ENCODE measurements at places on chromosomes 6 and 20. TPM values are rescaled to one million over a fixed set of nuclear protein-coding genes. Genes with fewer than 3 reads are reported as not detected.

GRCh38 chr20:3082306-3082951 lies 2.1 kb downstream of the AVP start:
- no peak overlapping the region for H3K27ac ChIP-seq
- H3K27me3 ChIP-seq: peaks cover 46% of the 10 kb centered on the region
- DNase-seq: no peak
- no peaks in the 10 kb centered on the region for H3K4me1 ChIP-seq

DNA sequence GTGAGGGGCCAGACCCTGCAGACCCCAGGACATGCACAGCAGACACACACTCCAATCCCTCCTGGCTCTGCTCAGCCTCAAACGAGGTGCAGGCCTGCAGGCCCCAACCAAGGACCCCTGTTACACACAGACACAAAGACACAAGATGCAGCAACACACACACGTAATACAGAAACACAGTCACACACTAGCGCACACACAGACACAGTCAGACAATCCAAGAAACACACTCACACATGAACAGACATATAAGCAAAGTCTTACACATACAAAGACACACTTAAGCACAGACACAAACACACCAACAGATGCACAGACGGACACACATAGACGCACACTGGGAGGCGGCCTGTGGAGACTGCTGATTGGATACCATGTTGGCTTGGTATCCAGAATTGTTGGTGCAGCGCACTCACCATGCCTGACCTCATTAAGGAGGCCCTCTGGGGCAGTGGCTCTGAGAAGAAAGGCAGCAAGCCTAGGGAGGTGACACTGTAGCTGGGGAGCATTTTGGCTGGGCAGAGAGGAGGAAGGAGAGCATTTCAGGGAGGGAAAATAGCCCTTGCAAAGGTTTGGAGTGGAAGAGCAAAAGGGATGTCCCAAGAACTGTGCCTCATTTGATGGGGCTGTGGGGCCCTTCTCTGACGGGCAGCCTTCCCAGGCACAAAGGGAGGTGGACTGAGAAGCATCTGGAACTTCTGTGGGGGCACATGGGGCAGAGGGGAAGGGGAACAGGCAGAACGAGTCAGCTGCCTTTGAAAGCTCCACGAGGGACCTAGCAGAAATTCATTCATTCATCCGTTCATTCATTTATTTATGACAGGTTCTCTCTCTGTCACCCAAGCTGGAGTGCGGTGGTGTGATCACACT lies 1.4 kb upstream of the HSPA12B start:
- peaks cover 6% of the 10 kb centered on the region for H3K4me1 ChIP-seq
- DNase-seq: no peak
- H3K36me3 ChIP-seq: no peaks in the 10 kb centered on the region

GRCh38 chr20:62761759-62762131 lies 34.5 kb upstream of the MRGBP start:
- no peak overlapping the region for H3K4me3 ChIP-seq
- no peaks in the 10 kb centered on the region for H3K36me3 ChIP-seq
- no peaks in the 10 kb centered on the region for H3K4me1 ChIP-seq

DNA sequence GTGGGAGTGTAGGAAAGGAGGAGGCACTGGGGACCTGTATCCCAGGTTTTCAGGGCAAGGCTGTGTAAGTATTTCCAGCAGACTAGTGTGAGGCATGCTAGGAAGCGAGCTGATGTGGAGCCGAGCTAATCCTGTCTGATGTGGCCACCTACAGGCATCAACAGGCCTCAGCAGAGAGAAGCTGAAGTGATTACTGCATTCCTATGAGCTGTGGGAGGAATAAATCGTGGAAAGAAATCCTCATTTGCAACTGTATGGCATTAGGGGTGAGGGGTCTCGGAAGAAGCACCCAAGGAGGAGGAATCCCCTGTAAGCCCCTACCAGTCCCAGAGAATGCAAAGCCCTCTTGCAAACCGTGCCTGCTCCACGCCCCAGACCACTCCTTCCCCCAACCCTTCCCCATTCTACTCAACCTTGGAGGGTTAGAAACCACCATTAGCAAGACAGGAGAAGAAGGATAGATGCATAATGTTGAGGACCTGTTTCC lies 41.6 kb downstream of the C6orf15 start:
- DNase-seq: peak; percentile 64
- H3K27me3 ChIP-seq: no peaks in the 10 kb centered on the region
- peaks cover 16% of the 10 kb centered on the region for H3K4me1 ChIP-seq

GRCh38 chr6:95203153-95203754 lies 374.1 kb upstream of the MANEA start:
- DNase-seq: peak; percentile 1
- H3K27ac ChIP-seq: no peak overlapping the region
- H3K36me3 ChIP-seq: no peaks in the 10 kb centered on the region
- no peaks in the 10 kb centered on the region for H3K27me3 ChIP-seq

Gene CENPQ
- total RNA-seq: 3.4 TPM

Gene DIDO1
- 39.2 TPM for total RNA-seq

- H3K4me1 ChIP-seq: peaks cover 2% of the 10 kb centered on the region
- DNase-seq: peak; percentile 57
- no peaks in the 10 kb centered on the region for H3K27me3 ChIP-seq
- no peaks in the 10 kb centered on the region for H3K36me3 ChIP-seq
These were observed 42.4 kb downstream of the TNFRSF21 start for GRCh38 chr6:47267301-47267700.

Gene CST2
- 1.7 TPM for total RNA-seq

GRCh38 chr20:37383229-37383989 lies 37.5 kb downstream of the SRC start:
- no peaks in the 10 kb centered on the region for H3K36me3 ChIP-seq
- no peak overlapping the region for H3K4me3 ChIP-seq
- H3K27ac ChIP-seq: no peak overlapping the region
- H3K4me1 ChIP-seq: peaks cover 24% of the 10 kb centered on the region
- peak; percentile 57 for DNase-seq
- H3K27me3 ChIP-seq: no peaks in the 10 kb centered on the region

DNA sequence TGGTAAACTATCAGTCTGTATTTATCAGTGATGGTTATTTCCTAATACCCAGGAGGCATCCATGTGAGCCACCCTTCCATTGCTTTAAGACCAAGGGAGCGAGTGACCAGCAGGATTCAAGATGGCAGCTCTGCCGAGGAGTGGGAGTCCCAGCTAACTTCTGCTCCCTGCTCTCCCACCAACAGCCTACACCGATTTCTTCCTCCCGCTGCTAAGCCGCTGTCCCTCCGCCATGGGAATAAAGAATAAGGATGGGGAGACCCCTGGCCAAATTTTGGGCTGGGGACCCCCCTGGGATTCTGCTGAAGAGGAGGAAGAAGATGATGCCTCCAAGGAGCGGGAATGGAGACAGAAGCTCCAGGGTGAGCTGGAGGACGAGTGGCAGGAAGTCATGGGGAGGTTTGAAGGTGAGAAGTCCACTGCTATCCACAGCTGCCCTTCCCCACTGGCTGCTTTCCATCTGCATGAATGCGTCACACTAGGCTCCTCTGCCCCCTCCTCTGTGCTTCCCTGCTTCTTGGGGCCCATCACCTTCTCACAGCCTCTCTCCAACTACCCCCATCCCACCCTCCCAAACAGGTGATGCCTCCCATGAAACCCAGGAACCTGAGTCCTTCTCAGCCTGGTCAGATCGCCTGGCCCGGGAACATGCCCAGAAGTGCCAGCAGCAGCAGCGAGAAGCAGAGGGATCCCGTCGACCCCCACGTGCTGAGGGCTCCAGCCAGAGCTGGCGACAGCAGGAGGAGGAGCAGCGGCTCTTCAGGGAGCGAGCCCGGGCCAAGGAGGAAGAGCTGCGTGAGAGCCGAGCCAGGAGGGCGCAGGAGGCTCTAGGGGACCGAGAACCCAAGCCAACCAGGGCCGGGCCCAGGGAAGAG lies 10.3 kb downstream of the NFKBIL1 start:
- peaks cover 7% of the 10 kb centered on the region for H3K36me3 ChIP-seq
- H3K27me3 ChIP-seq: no peaks in the 10 kb centered on the region
- H3K4me3 ChIP-seq: no peak overlapping the region
- DNase-seq: no peak

DNA sequence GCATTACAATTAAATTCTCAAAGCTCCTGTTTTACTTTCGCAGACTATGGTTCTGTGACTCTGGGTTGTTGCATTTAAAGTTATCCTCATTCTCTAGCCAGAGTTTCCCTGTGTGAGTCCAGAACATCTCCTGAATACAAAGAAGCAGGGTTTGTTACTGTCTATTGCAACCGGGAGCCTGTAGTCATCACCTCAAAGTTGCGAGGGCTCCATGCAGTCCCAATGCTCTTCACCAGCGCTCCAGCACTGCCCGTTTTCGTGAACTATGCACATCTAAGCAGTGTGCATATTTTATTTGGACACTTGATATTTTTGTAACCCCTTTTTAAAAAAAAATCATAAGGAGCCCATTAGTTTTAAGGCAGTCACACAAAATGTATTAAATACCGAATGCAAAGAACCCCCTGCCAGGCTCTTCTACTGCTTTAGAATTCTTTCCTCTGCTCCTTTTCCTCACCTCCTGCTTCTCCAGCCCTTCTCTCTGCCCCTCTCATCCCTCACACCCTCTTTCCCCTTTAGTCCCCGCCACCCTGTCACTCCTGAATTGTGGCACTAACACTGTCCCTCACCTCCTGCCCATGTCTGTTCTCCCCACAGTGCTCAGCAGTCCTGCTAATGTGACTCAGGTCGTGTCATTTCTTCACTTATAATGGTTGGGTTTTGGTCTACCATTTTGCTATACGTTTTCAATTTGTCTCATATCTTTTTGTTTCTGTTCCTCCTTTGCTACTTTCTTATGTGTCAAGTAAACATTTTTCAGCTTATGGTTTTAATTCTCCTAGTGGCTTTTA lies 1.1 kb upstream of the HLA-C start:
- H3K4me3 ChIP-seq: no peak overlapping the region
- DNase-seq: no peak
- no peaks in the 10 kb centered on the region for H3K36me3 ChIP-seq

- no peak for DNase-seq
- H3K27me3 ChIP-seq: no peaks in the 10 kb centered on the region
- H3K36me3 ChIP-seq: no peaks in the 10 kb centered on the region
- no peaks in the 10 kb centered on the region for H3K4me1 ChIP-seq
- H3K27ac ChIP-seq: no peak overlapping the region
These were observed 140.4 kb downstream of the C6orf58 start for GRCh38 chr6:127717384-127717783.

GRCh38 chr6:22413681-22414311 lies 117.0 kb upstream of the PRL start:
- H3K4me3 ChIP-seq: no peak overlapping the region
- H3K27me3 ChIP-seq: no peaks in the 10 kb centered on the region
- no peak overlapping the region for H3K27ac ChIP-seq
- no peaks in the 10 kb centered on the region for H3K4me1 ChIP-seq
- H3K36me3 ChIP-seq: no peaks in the 10 kb centered on the region
- peak; percentile 69 for DNase-seq

- H3K4me1 ChIP-seq: peaks cover 8% of the 10 kb centered on the region
- H3K27me3 ChIP-seq: peaks cover 20% of the 10 kb centered on the region
- DNase-seq: no peak
- H3K4me3 ChIP-seq: no peak overlapping the region
These were observed 89.6 kb downstream of the CDH22 start for GRCh38 chr20:46218656-46219055.

- peaks cover 43% of the 10 kb centered on the region for H3K4me1 ChIP-seq
- no peak for DNase-seq
- peak overlapping the region; percentile 95 for H3K4me3 ChIP-seq
- peak overlapping the region; percentile 15 for H3K27ac ChIP-seq
These were observed 119.1 kb upstream of the SLC2A12 start for GRCh38 chr6:134171517-134171916.

GRCh38 chr6:26103141-26103769 lies 16.0 kb downstream of the HFE start:
- H3K27ac ChIP-seq: peak overlapping the region; percentile 87
- H3K4me1 ChIP-seq: peaks cover 13% of the 10 kb centered on the region
- H3K36me3 ChIP-seq: no peaks in the 10 kb centered on the region
- peak overlapping the region; percentile 67 for H3K4me3 ChIP-seq
- DNase-seq: peak; percentile 70
- no peaks in the 10 kb centered on the region for H3K27me3 ChIP-seq

DNA sequence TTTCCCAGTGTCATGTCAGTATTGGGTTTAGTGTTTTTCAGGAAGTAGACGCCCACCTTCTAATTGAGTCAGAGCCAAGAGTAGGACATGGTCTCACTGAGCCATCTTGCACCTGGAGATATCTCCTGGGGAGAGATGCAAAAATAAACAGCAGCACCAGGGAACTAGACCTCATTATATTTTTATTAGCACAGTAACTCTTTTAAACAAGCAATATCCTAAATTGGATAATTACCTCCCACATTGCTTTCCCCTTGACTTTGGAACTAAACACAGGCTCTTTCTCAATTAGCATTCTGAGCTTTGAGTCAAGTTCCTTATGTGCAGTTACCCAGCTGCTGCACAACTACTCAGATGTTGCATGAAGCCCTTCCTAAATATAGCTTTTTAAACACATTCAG lies 175.4 kb downstream of the IBTK start:
- H3K36me3 ChIP-seq: no peaks in the 10 kb centered on the region
- peak overlapping the region; percentile 10 for H3K27ac ChIP-seq
- no peak for DNase-seq
- H3K4me3 ChIP-seq: no peak overlapping the region
- no peaks in the 10 kb centered on the region for H3K27me3 ChIP-seq
- peaks cover 9% of the 10 kb centered on the region for H3K4me1 ChIP-seq

GRCh38 chr20:46984405-46984804 lies 89.8 kb downstream of the EYA2 start:
- H3K27me3 ChIP-seq: peaks cover 20% of the 10 kb centered on the region
- H3K4me1 ChIP-seq: no peaks in the 10 kb centered on the region
- no peak overlapping the region for H3K4me3 ChIP-seq
- DNase-seq: no peak
- no peaks in the 10 kb centered on the region for H3K36me3 ChIP-seq

GRCh38 chr6:136738692-136739057 lies 53.6 kb downstream of the MAP3K5 start:
- H3K36me3 ChIP-seq: no peaks in the 10 kb centered on the region
- H3K27ac ChIP-seq: no peak overlapping the region
- no peaks in the 10 kb centered on the region for H3K4me1 ChIP-seq
- no peaks in the 10 kb centered on the region for H3K27me3 ChIP-seq

GRCh38 chr6:163893609-163894189 lies 479.2 kb downstream of the QKI start:
- H3K27ac ChIP-seq: no peak overlapping the region
- H3K27me3 ChIP-seq: no peaks in the 10 kb centered on the region
- peaks cover 6% of the 10 kb centered on the region for H3K4me1 ChIP-seq
- no peak for DNase-seq
- H3K4me3 ChIP-seq: no peak overlapping the region

DNA sequence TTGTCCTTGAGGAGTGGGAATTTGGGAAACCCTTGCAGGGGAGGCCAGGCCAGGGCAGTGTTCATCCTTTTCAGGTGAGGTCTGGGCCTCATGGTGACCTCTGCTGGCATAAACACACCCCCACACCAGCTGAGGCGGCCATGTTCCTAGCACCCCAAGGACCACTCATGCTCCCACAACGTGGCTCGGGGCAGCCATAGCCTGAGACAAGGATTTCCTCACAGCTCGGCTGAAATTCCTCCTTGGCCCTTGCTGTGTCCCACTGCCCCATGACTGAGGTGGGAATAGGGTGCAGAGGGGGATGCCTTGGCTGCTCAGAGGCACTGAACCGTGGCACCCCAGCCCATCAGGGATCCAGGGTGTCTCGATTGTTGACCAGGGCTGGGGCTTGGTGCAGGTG lies 27.3 kb upstream of the SPDEF start:
- H3K27me3 ChIP-seq: no peaks in the 10 kb centered on the region
- H3K27ac ChIP-seq: no peak overlapping the region
- H3K4me3 ChIP-seq: no peak overlapping the region
- no peak for DNase-seq
- H3K4me1 ChIP-seq: no peaks in the 10 kb centered on the region
- no peaks in the 10 kb centered on the region for H3K36me3 ChIP-seq

- peaks cover 4% of the 10 kb centered on the region for H3K36me3 ChIP-seq
- H3K27ac ChIP-seq: peak overlapping the region; percentile 52
- peaks cover 28% of the 10 kb centered on the region for H3K4me1 ChIP-seq
These were observed 36.1 kb downstream of the DSE start for GRCh38 chr6:116406678-116407345.
